Cerebellar cortex (tissue), 1 donor: ENCODE measurements at places on chromosomes 12 and 14.

DNA sequence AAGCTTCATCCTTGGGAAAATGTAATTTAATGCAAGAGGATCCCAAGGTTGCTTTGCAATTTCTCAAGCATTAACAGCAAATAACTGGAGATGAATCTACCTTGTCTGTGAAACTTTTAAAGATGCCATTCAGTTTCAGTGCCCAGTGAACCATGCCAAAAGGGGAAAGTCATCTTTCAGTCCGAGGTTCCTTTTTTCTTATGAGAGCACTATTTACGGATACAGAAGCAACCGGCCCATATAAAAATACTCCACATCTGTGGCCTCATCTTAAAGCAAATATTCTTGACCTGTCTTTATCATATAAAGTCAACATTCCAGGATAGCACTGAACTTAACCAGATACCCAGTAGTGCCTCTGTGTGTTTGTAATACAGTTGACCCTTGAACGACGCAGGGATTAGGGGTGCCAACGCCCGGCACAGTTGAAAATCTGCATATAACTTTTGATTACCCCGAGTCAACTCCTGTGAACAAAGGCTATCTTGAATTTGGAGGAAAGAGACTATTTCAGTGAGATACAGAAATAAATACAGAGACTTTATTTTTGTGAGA, 209.4 kb downstream of the PCNX1 start:
- DNase-seq = no peak

DNA sequence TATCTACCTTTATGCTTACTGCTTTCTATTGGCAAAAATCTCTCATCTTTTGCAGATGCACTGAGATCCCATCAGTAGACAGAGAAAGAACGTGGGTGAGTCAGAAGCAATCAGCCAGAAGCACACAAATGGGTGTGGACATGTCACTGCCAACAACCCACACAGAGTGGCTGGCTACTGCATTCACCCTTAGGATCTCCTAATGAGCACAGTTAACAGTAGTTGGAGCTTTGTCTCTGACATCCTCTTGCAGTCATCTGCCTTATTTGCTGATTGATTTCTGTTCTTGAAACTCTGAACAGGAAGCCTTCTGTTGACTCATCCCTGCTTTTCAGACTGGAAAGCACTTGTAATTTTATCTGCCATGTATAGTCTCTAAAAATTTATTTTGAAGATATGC, 117.2 kb downstream of the RGS6 start:
- DNase-seq = no peak

DNA sequence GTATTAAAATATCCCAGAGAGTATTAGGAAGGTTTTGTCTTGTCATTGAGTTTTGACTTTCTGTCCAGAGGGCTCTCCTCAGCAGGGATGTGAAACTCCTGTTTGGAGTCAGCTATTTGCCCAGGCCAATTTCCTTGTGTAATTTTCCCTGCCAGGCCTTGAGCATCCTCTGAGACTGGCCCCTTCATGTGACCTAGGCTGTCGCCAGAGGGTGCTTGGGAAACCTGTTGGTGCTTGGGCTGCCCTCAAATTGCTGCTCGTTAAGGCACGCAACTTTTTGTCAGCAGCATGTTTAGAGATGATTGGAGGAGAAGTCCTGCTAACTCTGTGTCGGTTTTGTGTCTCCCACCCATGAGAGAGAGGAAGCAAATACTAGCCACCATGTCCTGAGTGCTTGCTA, 39.1 kb downstream of the IQSEC3 start:
- no peak for DNase-seq

DNA sequence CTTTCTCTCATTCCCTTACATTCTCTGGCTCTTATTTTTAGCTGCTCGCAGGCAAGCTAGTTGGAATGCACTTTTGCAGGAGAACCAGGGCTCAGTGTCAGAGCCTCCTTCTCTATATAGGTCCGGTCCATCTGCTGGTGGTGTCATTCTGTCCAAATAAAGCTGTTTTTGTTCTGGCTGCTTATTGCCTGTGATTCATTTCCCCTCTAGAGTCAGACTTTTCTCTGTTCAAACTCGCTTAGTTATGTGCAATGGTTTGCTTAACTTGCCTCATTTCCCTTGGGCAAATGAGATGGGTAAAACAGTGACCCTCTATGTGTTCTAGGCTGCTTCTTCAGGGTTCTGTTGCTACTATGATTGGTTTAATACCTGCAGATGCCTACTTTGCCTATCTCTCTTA, 2.9 kb downstream of the SMARCD1 start:
- DNase-seq = no peak

DNA sequence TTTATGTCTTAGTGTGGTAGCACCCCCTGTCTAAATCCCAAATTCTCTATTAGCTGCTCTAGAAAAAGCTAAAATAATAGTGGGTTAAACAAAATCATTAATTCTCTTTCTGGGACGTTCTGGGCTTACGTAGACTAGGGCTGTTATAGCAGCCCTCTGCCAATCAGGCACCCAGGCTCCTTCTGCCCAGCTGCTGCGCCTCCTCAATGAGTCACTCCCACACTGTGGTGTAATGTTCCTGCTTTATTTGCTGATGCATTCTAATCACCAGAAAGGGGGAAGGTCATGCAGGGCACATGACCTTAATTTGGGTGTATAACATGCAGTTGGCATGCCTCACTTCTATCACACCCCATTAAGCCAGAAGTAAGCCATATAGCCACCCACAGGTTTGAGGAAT, 294.5 kb downstream of the GALC start:
- no peak for DNase-seq

DNA sequence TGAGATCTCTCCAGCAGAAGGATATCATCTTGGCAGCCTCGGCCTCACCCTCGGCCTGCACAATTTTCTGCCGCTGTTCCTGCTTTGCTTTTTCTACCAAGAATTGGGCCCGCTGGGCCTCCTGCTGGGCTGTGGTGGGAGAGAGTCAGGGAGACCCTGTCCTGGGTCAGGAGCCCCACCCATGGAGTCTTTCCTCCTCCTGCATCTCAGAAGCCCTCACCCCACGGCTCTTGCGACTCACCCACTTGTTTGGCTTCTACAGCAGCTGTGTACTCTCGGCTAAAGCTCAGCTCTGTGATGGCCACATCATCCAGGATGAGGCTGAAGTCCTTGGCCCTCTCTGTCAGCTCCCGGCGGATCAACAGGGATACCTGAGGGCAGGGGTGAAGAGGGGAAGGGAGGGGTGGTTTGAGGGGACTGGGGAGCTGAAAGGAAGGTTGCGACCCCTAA, 2.8 kb downstream of the PHB2 start:
- no peak for DNase-seq
